ENCODE measurements at places on chromosomes 6 and 20.

- no peak for DNase-seq
These were observed 93.9 kb upstream of the OGFRL1 start for GRCh38 chr6:71194724-71195123.

- DNase-seq: no peak
These were observed 53.7 kb downstream of the UST start for GRCh38 chr6:148800536-148800935.

GRCh38 chr6:2102966-2103365 is 142.4 kb downstream of the GMDS start:
- DNase-seq: no peak

GRCh38 chr6:75488033-75488432 is 5.6 kb downstream of the FILIP1 start:
- no peak for DNase-seq

GRCh38 chr20:41133709-41134361 is 3.5 kb upstream of the PLCG1 start:
- DNase-seq: no peak

- no peak for DNase-seq
These were observed 65.0 kb downstream of the QRSL1 start for GRCh38 chr6:106694343-106694742.

GRCh38 chr6:40778918-40779317 is 191.8 kb upstream of the LRFN2 start:
- no peak for DNase-seq

DNA sequence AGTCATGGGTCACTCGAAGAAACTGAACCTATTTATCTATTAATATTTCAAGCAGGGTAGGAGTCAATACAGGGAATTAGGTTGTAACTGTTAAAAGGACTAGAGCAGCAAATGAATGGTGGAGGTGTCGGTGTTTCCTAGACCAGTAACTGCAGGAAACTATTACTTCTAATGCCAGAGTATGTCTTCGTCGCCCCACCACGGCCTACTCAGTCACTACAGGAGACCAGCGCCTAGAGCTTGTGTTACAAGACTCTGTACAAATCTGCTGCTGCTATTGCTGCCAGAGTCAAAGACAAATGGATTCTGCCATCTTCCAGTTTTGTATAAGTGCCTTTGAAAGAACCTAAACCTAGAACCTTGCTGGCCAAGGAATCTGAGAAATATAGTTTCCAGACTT is 343.9 kb downstream of the SOX4 start:
- DNase-seq: no peak

DNA sequence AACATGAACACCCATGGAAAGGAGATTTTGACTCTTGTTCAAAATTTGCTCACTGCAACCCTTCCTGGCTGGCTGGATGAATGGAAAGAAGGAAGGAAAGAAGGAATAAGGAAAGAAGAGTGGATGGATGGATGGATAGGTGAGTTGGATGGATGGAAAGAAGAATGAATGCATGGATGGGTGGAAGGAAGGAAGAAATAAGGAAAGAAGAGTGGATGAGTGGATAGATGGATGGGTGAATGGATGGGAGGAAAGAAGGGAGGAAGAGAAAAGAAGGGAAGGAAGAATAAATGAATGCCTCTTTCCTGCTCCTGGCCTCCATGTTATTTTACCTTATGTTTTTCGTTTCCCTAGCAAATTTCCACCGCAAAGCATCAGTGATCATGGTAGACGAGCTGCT is 74.2 kb upstream of the RIN2 start:
- no peak for DNase-seq

DNA sequence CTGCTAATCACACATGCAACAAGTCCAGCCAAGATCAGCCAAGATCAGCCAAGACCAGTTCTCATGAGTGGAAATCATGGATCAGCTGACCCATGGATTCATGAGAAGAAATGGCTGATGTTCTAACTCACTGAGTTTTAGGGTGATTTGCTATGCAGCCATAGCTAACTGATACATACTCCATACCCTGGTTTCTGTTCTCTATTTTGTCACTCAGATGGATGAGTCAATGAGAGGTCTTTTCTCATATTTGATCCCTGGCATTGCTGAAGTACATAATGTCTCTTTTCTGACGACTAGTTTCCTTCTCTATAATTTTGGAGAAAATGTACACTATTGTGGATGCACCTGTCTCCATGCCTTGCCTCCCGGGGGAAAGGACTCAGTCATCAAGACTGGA is 118.4 kb upstream of the LY86 start:
- no peak for DNase-seq

DNA sequence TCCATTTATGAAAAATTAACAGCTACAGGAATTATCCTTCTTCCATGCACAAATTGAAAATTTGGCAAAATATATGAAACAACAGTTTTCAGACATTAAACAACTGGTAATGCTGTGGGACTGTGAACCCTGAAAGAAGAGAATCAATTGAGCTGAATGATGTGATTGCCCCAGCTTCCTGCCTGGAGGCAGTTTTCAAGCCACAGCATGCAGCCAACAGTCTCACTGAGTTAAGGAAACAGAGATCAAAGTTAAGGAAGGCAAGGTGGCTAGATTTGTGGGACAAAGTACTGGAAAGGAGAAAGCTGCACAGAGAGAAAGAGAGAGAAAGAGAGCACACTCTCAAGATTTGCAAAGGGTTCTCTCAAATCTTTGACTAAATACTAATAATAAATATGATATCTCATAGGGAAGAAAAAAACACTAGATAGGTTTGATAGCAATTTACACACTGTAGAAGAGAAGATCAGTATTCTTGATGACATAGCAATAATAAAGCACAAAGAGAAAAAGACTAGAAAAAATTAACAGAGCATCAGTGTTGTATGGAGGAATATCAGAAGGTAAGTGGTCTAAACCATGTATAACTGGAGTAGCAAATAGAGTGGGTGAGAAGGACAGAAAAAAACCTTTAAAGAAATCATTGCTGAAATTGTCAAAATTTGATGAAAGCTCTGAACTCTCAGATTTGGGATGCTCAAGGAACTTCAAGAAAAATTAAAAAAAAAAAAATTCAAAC is 70.1 kb upstream of the CNKSR3 start:
- no peak for DNase-seq

DNA sequence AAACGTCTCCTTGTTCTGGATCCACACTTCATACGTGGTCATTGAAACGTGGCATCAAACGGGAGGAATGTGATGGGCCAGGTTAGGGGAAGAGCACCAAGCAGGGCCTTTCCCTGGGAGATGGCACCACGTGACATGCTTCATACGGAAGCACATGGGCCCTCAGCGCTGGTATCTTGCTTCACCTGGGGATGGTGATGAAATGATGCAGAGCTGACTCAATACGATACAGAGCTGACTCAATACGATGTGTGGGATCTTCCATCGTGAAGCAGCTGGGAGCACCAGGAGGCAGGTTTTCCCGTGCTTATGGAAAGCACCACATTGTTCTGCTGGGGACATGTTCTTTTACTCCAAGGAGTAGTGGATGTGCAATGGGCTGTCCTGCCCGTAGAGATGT is 22.5 kb upstream of the TAGAP start:
- no peak for DNase-seq

DNA sequence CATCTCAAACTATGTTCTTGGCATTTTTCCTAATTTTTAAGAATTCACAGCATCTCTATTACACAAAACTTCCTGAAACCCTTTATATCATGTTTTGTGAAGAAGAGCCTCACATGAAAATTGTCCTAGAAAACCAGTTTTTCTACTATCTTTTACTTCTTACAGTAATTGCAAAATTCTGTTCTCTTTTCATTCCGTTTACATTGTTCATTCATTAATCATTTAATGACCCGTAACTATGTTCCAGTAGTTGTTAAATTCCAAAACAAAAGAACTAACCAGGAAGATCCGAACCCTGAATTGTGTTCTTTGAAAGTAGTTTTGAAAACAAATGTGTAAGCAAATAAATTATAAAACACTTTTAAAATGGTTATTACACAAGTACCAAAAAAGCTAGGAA is 597.0 kb downstream of the EYS start:
- no peak for DNase-seq

DNA sequence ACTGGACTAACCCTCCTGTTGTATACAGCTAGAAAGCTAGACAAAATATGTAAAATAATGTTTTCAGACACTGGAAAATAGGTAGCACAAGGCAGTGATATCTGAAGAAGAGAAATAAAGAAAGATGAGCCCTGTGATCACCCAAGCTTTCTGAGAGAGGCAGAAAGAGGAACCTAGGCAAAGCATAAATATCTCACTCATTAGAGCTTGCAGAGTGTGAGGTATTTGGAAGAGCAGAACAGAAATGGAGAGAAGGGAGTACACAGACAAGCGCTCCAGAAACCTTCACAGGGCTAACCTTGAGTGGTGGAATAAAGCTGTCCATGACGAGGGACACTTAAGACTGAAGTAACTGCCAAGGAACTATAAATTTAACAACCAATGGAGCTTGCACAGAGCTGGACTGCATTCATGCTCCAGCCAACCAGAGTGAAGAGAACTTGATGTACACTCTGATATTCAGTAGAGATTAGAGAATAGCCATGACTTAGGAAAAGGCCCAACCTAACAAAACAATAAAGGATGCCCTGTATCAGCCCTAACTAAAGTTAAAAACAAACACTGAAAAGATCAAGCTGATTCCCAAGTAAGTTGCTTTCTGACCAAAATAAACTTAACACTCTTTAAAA is 280.9 kb upstream of the STXBP5 start:
- no peak for DNase-seq

GRCh38 chr6:126383203-126383602 is 43.3 kb downstream of the CENPW start:
- no peak for DNase-seq

DNA sequence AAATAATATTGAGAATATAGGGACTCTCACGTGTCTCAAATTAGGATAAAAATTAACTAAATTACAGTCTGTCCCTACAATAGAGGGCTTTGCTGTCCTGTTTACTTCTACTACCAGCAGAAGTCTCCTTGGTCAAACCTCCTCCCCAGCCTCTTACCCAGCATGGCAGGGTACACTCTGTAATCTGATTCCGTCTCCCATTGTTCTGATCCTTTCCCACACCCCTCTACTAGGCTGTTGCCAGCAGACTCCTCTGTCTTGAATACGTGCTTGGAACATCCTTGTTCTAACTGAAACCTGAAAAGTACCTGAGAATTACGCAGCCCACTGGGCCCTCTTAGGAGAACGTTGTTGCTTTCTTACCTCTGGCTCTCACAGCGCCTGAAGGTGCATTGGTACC is 112.2 kb upstream of the PREP start:
- DNase-seq: no peak

DNA sequence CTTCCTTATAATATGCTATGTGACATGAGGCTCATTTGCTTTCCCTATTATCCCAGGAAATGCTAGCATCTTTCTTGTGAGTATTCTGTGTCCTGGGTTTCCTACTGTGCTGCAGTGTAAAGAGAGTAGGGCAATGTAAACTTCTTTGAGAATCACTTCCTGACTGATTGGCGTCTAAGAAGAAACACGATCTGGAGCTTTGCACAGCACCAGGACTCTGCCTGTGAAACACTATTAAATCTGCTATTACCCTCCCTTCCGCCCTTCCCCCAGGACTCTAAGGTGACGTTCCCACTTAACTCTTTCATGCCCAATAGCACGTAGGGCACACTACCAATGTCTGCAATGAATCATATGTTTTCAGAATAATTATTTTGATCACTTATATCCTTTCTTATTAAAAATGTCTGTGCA is 607.3 kb upstream of the CITED2 start:
- DNase-seq: no peak

GRCh38 chr6:26032340-26033084 is 54.7 kb upstream of the HFE start:
- DNase-seq: no peak

DNA sequence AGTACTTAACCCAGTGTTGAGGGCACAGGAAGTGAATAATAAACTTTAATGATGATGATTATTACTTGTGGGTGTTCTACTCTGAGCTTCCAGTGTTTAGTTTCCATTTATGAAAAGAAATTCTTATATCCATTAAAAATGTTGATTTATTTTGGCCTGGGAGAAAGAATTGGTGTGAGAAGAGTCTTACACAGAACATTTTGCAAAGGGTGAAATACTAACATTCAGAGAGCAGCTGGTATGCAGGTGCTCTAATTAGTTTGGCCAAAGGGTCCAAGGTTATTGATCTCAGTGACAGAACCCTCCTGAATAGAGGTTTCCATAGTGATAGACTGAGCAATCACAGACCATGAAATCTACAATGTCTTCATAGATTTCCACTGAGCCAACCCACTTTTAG is 4.4 kb downstream of the OSER1 start:
- DNase-seq: no peak

- no peak for DNase-seq
These were observed 144.7 kb upstream of the HDAC2 start for GRCh38 chr6:114115652-114116051.

GRCh38 chr6:144896289-144896688 is 611.2 kb downstream of the UTRN start:
- no peak for DNase-seq

DNA sequence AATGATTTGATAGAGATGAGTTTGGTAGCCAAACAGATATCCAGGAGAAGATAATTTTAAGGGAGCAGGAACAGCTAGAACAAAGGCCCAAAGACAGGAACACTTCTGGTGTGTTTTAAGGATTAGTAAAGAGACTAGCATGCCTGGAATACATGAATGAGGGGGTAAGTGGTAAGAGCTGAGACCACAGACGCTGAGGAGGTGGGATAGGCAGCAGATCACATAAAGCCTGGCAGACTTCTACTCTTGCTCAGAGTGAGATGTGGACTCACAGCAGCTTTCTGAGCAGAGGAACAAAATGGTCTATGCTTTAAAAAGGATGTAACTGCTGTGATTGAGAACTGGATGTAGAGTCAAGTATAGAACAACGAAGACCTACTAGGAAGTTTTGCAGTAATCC is 100.1 kb downstream of the EPHA7 start:
- no peak for DNase-seq

DNA sequence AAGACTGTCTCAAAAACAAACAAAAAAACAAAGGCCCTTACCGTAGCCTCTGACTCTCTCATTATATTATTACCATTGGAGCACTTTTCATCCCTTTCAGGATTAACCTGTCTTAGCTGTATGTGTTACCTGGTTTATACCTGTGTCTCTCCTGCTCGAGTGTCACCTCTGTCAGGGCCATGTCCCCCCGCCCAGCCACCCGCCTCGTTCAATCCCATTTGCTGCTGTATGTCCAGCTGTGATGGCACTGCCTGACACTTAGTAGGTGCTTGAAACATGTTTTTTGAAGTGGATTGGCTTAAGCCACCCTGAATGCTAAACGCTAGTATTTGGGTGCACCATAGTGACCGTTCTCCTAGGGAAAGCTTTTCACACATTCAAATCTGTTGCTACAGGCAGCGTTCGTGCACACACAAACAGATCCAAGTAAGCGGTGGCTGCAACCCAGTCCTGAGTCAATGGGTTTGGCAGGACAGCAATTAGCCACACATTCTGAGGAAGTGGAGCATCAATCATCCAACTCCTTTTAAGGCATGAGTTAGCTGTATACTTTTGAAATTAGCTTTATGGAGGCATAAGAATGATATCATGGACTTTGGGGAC is 98.9 kb upstream of the ZNF217 start:
- DNase-seq: no peak

- DNase-seq: no peak
These were observed 872 bp downstream of the HSPA12B start for GRCh38 chr20:3733119-3733995.

- no peak for DNase-seq
These were observed 1.8 kb downstream of the PERP start for GRCh38 chr6:138105446-138105845.
